Esophagus squamous epithelium (tissue), 5 donors: ENCODE measurements at places on chromosomes 12 and 14.

DNA sequence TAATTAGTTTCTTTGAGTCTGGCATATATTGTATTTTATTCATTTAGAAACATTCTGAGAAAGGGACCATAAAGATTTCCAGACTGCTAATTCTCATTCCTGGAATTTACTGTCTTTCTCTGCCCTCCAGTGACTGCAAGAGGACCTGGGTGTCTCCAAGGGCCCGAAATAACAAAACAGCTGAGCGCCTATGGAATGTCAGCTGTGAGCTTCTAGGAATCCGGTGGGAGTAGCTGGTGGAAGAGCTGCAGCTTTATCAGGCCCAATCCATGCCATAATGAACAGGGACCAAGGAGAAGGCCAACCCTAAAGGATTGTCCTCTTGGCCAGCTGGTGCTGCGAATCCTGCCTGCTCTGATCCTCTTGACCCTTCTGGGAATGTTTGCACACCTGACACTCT, 31.9 kb downstream of the RDH12 start:
- DNase-seq = no peak

DNA sequence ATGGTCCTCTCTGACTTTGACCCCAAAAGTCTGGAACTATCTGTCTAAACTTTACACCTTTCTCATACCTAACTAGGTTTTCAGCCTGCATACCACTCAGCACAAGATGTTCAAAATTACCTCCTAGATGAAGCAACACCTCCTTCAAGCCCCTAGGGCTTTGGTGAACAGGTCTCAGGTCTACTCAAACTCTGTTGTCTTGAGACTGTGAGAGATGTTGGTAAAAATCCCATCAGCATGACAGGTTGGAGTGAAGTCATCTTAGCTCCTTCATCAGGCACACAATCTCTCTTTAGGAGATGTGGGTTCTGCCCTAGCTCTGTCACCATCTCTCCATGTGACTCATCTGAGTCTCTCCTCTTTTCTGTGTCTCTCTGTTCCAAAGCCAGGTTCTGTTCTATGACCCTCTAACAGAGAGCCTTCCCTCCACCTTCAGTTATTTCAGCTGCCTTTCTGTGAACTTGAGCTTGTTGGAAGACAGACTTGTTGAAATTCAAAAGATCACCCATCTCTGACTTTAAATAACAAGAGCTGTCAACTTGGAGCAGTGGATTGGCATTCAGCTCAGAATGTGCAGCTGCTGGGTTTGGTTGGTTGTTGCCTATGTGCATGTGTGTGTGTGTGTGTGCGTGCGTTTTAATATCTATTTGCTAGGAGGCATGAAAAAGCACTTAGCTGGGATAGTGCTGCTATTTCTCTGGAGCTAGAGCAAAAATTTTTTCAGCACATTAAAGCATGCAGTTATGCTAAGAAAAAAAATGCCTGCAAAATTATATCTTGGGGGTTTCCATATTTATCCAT, 130.7 kb downstream of the CRACR2A start:
- no peak for DNase-seq

GRCh38 chr12:119713551-119714031, 45.7 kb downstream of the PRKAB1 start:
- no peak for DNase-seq

DNA sequence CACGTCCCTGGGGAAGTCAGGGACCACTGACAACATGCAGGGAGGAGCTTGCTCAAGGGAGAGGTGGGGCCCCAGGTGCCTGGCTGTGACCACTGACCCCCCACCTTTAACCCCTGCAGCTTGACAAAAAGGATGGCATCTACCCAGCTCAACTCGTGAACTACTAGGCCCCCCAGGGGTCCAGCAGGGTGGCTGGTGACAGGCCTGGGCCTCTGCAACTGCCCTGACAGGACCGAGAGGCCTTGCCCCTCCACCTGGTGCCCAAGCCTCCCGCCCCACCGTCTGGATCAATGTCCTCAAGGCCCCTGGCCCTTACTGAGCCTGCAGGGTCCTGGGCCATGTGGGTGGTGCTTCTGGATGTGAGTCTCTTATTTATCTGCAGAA, 26.3 kb downstream of the HIP1R start:
- no peak for DNase-seq

GRCh38 chr12:123571343-123571813, 13.0 kb upstream of the TMED2 start:
- no peak for DNase-seq

GRCh38 chr14:44782775-44783238, 178.9 kb downstream of the KLHL28 start:
- DNase-seq = no peak

DNA sequence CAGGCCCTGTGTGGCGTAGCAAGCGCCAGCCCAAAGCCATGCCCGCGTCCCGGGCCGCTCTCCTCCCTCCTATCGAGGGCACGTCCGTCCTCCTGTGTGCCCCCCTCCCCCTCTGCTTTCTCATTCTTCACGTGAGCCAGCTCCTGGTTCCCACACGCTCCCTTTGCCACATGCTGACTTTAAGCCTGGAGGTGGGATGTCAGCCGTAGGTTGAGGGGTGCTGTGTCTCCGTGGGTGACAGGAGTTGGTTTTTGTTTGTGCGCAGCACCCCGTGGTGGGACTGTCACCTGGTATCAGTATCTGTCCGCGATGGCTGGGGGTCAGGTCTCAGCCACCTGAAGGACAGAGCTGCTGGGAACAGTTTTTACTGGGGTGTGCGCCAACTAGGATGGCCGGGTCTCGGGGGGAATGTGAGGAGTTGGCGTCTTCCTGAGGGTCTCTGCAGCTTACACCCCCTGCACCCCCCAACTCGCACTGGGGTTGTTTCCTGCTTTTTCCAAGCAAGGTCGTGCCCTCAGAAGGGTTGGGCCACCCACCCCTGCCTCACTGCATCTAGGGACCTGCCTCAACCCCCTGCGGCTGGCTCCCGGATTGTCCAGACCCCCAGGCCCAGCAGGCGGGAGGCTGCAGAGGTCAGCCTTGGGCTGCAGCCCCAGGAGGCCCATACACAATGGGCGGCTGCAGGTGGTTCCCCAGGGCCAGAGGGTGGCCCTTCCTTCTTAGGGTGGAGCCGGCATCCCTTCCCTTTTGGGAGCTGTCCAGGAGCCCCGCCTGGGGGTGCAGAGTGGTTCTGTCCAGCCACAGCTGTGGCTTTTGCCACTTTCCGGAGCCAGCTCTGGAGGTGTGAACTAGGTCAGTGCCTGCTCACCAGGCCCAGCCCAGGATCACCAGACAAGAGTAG, 7.3 kb downstream of the ULK1 start:
- DNase-seq = no peak

GRCh38 chr12:68158432-68158831, 1.1 kb downstream of the IFNG start:
- no peak for DNase-seq

GRCh38 chr14:53670701-53671100, 285.9 kb downstream of the BMP4 start:
- DNase-seq = no peak

DNA sequence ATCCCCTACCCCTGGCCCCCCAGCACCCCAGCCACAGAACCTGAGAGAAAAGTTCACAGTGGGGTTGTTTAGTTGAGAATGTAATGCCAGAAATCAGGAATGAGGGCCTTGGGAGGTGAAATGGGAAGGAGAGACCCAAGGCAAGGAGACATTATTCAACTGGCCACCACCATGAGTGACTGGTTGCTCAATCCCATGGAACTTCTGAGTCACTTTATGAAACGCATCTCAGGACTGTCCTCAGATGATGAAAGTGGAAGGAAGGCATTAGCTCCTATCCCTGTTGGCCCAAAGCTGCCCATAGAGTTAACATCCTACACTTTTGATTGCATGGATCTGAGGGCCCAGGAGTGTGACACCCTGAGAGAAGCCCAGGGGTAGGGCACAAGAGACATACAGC, 25.4 kb upstream of the TCL1A start:
- no peak for DNase-seq

- no peak for DNase-seq
These were observed 9.0 kb downstream of the TMBIM6 start for GRCh38 chr12:49750027-49750995.

DNA sequence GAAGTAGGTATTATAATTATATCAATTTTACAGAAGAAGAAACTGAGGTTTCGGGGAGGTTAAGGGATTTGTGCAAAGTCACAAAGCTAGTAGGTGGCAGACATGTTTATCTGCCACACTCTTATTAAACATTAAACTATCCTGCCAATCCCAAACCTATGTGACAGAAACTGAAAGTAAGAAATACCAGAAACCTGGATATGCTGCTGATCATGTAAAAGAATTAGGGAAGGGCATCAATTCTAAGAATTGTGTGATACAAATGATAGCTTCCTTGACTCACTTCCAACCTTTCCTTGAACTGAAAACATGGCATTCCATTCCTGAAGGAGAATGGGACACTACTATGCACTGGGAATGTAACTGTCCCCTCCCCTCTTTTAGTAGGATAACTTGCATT, 16.9 kb downstream of the TAOK3 start:
- DNase-seq = no peak

- no peak for DNase-seq
These were observed 711.9 kb downstream of the C12orf50 start for GRCh38 chr12:87317302-87317701.

DNA sequence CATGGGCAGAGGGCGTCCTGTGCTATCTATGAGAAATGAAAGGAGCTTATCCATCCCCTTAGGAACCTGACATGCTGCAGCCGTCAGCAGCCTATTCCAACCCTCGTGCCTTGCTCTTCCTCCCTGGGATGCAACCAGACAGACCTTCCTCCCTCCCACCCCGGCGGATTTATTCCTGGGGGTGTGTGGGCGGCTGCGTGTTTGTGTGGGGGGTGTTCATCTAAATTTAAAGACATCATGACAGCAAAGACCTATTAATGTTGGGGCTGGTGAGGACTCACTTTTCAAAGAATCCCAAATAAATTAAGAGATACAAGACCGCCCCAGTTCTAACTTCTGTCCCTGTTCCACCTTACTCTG, 52.0 kb downstream of the WSCD2 start:
- DNase-seq = no peak

DNA sequence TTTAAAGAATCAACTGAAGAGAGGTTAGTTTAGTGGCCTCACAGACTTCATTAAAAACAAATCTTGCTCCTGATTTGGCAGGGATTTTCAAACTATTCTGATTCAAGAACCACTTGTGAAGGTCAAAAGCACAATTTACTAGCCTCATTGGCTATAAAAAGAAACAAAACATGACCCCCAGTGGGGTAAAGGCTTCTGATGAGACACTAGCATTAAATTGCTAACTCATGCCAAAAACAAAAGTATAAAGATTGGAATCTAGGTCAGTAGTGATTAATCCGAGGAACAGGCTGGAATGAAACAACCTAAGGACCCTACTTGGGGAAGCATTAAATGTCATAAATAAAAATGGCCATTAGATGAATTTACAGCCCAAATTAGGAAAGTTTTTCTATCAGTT, 312.3 kb downstream of the PAWR start:
- DNase-seq = no peak

GRCh38 chr14:103527408-103528145, 1.4 kb upstream of the TRMT61A start:
- no peak for DNase-seq

DNA sequence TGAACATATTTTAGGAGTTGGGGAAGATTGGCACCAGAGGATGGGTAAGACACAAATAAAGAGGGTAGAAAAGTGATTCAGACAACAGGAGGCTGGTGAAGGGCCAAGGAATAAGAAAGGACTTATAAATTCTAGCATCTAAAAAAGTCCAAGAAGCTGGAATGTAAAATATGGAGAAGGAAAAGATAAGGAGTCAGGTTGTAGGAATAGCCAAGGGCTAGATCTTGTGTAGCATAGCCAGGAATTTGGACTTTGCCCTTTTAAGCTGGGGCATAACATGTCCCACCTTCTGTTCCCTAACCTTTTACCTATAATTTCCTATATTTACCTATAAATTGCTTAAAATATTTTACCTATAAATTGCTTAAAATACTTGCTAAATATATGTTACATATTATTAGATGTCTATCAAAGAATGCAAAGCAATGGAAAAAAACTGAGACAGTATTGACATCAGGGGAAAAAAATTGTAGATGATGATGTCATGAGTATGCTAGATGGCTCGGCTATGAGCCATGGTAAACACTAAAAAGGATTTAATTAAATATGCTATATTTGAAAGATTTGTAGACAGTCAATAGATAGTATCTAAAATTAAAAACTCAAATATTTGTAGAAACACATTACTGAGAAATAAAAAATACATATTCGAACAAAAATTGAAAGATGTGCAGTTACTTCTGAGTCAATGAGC, 99.7 kb upstream of the PLEKHG7 start:
- no peak for DNase-seq

GRCh38 chr14:38960946-38961531, 142.0 kb downstream of the SEC23A start:
- DNase-seq = no peak
